ENCODE measurements at places on chromosomes 4 and X. TPM values are rescaled to one million over a fixed set of nuclear protein-coding genes. Genes with fewer than 3 reads are reported as not detected.
A peak's percentile ranks its signal among the peaks of the same experiment; 100 is the strongest.

- DNase-seq = peak; percentile 80
Measured at GRCh38 chr4:41360921-41361793, 104.4 kb downstream of the UCHL1 start.

DNA sequence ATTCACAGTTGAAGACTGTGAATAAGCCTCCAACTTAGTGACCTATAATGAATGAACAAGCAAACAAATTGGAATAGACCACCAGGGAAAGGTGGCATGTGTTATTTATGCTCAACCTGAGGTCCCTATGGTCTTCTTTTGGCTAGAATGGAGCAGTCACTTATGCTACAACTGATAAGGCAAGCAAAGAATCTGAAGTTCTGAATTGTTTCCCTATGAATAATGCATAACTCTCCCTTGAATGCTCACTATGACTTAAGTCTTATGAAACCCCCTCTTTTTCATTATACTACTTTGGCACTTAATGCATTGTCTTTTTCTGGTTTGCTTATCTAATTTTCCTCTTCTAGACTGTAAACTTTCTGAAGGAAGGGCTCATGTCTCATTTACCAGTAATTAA, 2.6 kb downstream of the GIMD1 start:
- DNase-seq = no peak

DNA sequence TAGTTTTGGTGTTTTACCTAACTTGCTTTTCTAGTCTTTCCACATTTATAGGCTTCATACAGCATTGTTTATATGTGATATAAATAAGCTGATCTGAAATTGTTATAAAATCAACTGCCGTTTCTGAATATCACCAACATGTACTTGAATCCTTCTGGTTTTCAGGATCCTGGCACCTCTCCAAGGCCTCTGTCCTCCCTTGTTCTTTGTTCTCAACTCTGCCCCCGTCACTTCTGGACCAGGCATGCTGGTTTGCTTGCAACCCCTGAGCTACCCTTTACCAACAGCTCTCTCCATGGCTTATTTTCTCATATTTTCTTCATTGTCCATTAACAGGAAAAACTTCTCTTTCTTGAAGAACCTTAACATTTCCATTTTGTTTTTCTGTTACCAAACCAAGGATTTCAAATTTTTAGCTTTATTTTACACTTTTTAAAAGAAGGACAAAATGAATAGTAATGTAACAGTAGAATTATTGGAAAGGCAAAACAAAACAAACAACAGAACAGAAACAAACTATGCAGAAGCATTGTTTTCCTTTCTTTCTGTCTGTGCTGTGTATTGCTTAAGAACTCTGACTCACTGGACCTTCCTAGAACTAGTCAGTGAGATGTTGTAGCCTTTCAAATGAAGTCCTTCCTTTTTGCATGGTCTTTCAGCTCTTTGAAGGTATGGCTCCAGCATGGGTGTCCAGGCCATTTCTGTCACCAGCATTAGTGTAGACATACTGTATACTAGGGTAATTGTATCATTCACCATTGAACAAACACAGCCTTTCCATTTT, 44.8 kb downstream of the BANK1 start:
- DNase-seq = no peak

GRCh38 chr4:71198958-71199357, 139.9 kb upstream of the SLC4A4 start:
- DNase-seq = no peak

DNA sequence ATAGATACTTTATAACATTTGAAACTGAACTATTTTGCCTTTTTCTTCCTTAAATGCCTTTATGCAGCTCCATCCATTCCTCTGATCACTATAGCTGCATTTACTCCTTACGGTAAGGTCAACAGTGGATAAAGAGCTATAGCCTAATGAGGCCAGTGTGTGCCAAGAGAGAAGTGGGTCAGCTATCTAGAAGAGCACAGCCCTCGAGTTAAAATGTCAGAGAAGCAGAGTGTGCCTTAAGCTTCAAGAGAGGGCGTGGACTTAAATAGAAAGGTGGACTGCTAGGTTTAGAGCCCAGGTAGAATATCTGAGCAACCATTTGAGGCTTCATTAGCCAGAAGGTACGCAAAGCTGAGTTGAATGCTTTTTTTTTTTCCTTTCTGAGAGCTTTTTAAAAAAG, 347.4 kb downstream of the BMPR1B start:
- no peak for DNase-seq

GRCh38 chr4:139239127-139239772, 40.8 kb downstream of the MGARP start:
- DNase-seq = no peak

DNA sequence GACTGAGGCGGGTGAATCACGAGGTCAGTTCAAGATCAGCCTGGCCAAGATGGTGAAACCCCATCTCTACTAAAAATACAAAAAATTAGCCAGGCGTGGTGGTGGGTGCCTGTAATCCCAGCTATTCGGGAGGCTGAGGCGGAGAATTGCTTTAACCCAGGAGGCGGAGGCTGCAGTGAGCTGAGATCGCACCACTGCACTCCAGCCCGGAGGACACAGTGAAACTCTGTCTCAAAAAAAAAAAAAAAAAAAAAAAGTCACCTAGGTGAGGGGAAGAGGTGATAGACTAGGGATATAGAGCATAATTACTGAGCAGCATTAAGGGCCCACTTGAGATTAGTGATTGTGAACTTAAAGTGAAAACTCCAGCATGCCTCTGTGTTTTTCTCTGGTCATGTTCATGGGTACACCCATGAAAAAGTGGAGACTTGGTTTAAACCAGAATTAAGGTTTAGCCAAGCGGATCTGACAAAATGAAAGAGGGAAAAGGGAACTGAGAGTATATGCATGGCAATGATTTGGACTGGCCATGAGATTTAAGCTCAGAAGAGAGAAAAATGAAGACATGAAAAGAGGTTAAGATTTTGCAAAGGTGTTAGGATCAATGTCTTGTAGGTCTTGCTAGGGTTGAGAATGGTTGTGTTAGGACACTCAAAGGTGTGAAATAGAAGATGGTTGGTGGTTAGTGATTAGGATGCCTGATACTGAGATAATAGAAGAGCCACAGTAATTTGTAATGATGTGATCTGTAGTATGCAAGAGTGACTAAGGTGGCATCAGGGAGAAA, 105.0 kb downstream of the RAB28 start:
- DNase-seq = no peak

GRCh38 chrX:41478381-41478911, 31.3 kb downstream of the NYX start:
- no peak for DNase-seq

GRCh38 chr4:130361616-130362015, 1265.7 kb downstream of the C4orf33 start:
- DNase-seq = no peak

DNA sequence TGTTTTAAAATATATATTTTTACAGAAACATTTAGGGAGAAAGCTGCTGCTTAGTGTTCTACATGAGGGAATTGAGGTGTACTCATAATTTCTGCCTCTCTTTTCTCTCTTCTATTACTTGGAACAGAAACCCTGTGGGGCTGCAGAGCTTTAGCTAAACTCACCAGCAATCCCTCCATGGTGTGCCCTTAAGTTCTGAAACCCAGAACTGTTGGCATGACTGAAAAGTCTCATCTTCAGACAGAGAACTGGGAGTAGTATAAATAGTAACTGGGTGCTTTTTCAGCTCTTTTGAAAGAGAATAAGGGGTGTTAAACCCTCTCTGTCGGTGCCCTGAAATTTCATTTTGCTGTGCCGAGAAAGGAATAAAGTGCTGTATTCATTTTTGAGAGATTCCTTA, 294.9 kb upstream of the BOD1L1 start:
- DNase-seq = no peak

GRCh38 chr4:1539859-1540600, 133.8 kb upstream of the NKX1-1 start:
- DNase-seq = no peak

DNA sequence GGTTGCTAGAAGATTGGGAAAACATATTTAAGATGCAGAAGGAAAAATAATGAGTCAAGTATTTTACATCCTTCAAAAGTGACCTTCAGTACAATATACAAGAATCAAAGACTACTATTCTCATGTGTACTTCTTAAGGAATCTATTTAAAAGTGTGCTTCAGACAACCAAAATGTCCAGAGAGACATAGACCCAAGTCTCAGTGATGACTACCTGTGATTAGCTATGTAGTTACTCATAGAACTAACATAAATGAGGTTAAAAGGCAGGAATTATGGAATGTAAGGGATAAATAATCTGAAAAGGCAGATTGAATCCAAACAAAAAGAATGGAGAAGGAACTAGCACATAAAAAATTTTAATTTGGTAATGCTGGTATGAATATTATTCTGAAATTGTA, 634.7 kb upstream of the FAM241A start:
- DNase-seq = no peak

- DNase-seq = no peak
Measured at GRCh38 chrX:10254739-10255138, 98.0 kb downstream of the CLCN4 start.

GRCh38 chr4:94345266-94345665, 2.6 kb upstream of the HPGDS start:
- DNase-seq = no peak

DNA sequence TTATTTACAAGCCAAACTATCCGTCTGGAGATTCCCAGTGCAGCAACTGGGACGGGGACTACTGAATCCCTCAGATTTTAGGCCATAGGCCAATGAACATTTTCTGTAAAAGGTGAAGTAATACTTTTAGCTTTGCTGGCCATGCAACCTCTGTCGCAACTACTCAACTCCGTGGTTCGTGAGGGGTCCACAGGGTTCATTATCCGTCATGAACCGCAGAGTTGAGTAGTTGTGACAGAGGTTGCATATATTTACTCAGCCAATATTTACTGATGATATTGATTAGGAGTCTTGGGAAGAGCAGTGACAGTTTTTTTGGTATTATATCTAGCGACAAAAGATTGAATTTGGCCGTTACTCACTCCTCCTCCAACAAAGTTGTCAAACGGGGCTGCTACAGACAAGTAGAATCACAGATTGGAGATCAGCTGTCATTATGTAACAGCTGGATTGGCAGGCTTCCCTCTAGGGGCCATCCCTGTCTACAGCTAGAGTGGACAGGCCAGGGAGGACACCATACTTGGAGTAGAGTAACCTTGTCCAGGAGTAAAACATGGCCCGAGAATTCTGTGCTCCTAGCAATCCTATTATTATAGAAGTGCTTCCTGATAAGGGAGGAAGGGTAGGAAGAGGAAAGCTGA, 37.2 kb upstream of the CD38 start:
- DNase-seq = no peak

- DNase-seq = no peak
Measured at GRCh38 chrX:119638725-119639471, 32.7 kb upstream of the NKRF start.

- DNase-seq = no peak
Measured at GRCh38 chr4:139184129-139184528, 7.1 kb upstream of the ELF2 start.

- DNase-seq = no peak
Measured at GRCh38 chr4:188552741-188553275, 413.6 kb downstream of the TRIML1 start.

DNA sequence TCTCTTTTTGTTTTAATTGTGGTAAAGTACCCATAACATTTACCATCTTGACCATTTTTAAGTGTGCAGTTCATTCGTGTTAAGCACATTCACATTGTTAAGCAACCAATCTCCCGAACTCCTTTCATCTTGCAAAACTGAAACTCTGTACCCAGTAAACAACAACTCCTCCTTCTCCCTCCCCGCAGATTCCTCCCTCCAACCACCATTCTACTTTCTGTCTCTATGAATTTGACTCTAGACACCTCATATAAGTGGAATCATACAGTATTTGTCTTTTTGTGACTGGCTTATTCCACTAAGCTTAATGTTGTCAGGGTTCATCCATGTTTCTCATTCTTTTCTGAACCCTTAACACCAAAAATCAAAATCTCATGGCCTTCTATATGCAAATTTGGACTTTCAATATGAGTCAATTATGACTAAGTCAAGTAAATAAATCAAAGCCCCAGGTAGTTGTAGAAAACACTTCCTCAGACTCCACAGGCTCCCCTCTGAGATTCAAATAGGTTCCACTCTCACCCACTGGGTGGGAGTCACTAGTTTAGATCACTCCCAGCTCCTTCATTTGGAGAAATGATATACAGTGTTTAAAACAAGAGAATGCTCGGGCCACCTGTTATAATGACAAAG, 9.8 kb upstream of the RTL5 start:
- DNase-seq = no peak

DNA sequence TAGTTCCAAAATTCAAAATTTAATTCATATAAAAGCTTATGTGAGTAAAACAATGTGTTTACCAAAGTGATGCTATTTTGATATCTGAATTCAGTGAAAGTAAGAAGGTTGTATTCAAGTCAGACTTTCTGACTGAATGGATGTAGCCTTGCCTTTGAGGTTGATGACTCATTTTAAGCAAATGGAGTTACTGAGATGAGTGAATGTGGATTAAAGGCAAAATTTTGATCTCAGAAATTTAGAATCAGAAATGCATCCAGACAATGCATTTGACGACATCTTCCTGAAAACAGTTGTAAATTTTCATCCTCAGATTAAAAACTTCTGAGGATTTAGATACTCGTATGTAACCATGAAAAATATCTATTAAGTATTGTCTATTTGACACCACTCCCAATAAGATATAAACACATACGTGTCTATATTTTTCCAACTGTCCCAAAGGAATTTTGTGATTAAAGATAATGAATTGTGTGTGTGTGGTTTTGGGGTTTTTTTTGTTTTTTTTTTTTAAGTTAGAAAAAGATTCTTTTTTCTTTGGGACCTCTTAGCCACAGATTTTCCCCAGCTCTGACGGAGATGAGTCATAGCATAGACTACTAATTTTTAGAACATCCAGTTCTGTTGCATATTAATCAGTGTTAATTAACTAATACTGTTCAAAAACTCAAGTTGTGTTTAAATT, 34.4 kb downstream of the NFKB1 start:
- DNase-seq = no peak

- peak; percentile 41 for DNase-seq
Measured at GRCh38 chr4:156774422-156774821, 197.2 kb downstream of the PDGFC start.

DNA sequence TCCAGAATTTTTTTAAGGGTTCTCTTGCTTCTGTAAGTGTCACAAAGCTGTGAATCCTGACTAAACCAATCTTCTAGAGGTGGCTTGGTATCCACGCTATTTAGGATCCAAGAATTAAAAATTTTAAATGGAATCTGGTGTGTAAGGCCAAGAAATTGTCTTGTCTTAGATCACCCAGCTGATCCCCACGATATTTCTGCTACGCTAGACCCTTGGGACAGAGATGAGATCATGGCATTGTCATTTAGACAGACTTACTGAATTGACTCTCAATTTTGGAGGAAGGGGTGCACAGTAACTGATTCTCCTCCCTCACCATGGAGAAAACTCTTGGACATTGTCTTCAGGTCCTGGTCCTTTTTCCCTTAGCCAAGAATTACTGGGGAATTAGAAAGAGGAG, 5.7 kb downstream of the GPRIN3 start:
- DNase-seq = no peak

TCEANC gene
- 3.9 TPM for total RNA-seq

NUDT10 gene
- 2.7 TPM for total RNA-seq

TEX13B gene
- total RNA-seq = not detected

ANXA10 gene
- not detected for total RNA-seq

RHOH gene
- total RNA-seq = 3.3 TPM

SMPX gene
- 1.0 TPM for total RNA-seq

UGT2A3 gene
- total RNA-seq = not detected

NPY1R gene
- 40.2 TPM for total RNA-seq

FRMD7 gene
- 0.18 TPM for total RNA-seq

CPZ gene
- total RNA-seq = 3.8 TPM

CAPN6 gene
- 2.1 TPM for total RNA-seq

CXXC4 gene
- total RNA-seq = 0.71 TPM

All from aorta (tissue), 5 donors.